ENCODE measurements at places on chromosomes 7 and 10.

GRCh38 chr10:112562809-112563663 is 116.0 kb downstream of the VTI1A start:
- no peak for DNase-seq

DNA sequence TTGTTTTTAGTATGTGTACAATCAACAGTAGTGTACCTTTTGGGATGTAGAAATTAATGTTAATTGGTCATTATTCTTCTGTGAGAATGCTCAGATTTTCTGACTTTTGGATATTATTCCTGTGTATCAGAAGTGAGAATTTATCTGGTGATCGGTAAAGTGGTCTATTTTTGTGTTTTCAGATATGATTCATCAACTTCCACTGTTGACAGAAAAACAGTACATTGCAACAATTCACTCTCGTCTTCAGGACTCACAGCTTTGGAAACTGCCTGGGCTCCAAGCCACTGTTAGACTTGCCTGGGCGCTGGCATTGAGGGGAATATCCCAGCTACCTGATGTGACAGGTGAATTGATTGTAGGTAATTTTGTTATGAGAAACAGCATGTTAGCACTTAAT is 20.9 kb downstream of the NUP205 start:
- no peak for DNase-seq

DNA sequence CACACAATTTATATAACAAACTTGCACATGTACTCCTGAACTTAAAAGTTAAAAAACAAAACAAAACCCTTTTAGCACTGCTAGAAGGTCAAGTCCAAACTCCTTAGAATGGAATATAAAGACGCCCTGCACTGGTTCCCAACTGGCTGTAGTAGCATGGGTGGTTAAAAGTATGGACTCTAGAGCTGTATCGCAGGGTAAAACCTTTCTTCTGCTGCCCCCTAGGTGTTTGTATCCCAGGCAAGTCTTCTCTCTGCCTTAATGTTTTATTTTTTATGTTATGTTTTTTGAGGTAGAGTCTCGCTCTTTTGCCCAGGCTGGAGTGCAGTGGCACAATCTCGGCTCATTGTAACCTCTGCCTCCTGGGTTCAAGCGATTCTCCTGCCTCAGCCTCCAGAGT is 35.2 kb downstream of the LSMEM1 start:
- no peak for DNase-seq

DNA sequence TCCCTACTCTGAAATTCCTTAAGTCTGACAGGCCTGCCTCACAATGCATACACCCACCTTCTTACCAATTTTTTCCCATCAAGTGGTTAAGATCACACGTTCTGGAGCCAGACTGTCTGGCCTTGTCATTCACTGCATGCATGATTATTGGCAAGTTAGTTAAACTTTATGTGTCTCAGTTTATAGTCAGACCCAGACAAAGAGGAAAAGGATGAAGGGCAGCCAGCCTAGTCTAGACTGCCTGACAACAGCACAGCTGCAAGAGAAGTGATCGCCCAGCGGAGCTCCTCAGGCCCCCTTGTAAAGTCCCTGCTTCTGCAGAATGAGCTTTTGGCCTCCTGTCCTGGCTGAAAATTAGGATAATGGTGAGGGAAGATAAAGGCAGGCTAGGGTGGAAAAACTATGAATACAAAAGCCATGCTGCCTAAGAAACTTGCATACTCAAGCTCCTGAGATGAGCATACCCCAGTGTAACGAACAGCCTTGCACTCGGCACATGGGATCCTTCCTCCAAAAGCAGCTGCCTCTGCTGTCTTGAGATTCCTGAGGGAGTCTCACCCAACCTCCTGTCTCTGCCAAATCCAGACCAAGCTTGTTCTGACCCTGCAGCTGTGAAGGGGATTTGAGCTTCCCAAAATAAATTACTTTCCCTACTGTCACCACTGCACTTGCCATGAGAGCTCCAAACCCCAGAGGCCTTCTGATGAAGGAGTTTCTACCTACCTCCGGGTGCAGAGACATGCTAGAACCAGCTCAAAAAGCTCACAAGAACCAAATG is 26.7 kb upstream of the MRLN start:
- peak; percentile 46 for DNase-seq

DNA sequence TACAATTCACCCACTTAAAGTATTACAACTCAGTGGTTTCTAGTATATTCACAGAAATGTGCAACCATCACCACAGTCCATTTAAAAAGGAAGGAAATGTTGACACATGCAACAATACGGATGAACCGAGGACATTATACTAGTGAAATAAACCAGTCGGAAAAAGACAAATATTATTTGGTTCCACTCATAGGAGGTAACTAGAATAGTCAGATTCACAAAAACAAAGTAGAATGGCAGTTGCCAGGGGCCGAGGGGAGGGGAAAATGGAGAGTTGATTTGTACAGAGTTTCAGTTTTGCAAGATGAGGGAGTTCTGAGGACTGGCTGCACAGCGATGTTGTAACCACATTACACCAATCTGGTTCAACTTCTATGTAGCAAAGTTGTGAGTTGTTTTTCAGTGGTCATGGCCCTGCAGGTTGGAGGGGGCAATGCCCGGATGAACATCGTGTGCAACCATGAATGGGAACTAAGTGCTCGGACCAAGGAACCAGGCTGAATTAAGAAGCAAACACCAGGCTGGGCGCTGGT is 17.6 kb upstream of the TNPO3 start:
- DNase-seq = no peak

GRCh38 chr10:52145636-52146035 is 168.4 kb upstream of the DKK1 start:
- no peak for DNase-seq
